ENCODE measurements at places on chromosomes 11 and 22.

GRCh38 chr22:43867839-43868635 lies 5.7 kb upstream of the SULT4A1 start:
- DNase-seq: no peak

DNA sequence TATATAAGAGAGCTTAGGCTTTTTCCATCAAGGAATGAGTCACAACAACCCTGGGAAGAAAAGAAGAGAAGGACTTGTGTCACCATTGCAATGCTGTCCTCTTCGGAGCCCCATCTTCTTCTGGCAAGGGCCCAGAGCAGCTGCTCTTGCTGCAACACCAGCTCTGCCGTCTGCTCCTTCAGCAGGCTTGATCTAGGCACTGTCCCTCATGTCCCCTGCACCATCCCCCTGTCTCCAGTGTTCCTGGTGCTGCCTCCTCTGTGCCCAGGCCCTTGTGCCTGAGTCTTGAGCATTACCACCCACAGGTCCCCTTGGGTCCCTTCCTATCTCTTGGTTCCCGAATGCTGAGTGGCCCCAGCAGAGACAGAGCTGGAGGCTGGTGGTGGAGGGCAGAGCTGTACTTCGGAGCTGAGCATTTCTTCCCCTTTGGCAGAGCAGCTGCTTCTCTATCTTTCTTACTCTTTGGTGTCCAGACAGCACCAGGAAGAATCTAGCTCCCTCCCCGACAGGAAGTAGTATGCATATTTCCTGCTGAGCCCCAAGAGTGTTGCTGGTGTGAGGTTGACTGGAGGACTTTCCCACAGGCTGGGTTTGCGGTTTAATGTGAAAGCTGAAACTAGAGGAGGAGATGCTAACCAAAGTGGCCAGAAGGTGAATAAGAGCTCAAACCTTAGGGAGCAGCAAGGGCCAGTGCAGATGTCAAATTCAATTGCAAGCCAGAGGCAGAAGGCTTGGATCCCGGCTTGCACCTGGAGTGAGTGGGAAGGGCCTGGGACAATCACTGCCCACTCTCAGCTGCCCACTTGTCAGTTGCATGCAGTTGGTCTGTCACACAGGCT lies 27.8 kb downstream of the WEE1 start:
- no peak for DNase-seq

GRCh38 chr11:125494974-125495725 lies 915 bp downstream of the FEZ1 start:
- no peak for DNase-seq

DNA sequence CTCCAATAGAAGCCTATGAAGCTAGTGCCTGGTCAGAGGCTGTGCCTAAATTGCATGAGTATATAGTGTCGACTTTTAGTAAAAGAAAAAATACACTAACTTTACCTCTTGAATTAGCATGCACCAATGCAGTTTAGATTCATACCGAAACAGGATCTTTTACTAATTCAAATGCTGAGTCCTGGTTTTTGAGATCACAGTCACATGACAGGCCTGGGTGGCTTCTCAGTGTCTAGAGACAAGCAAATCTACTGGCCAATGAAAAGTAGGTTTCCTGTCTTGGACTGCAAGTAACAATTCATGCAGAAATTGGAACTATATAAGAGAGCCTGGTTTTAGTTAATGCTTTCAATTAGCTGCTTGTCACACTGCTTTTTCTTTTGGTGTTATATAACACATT lies 7.2 kb downstream of the ARHGEF12 start:
- DNase-seq: no peak

GRCh38 chr11:14059491-14059890 lies 97.0 kb downstream of the SPON1 start:
- no peak for DNase-seq

GRCh38 chr11:133797554-133797953 lies 47.8 kb downstream of the SPATA19 start:
- DNase-seq: no peak

GRCh38 chr22:20292108-20292507 lies 24.0 kb upstream of the RTN4R start:
- DNase-seq: no peak

DNA sequence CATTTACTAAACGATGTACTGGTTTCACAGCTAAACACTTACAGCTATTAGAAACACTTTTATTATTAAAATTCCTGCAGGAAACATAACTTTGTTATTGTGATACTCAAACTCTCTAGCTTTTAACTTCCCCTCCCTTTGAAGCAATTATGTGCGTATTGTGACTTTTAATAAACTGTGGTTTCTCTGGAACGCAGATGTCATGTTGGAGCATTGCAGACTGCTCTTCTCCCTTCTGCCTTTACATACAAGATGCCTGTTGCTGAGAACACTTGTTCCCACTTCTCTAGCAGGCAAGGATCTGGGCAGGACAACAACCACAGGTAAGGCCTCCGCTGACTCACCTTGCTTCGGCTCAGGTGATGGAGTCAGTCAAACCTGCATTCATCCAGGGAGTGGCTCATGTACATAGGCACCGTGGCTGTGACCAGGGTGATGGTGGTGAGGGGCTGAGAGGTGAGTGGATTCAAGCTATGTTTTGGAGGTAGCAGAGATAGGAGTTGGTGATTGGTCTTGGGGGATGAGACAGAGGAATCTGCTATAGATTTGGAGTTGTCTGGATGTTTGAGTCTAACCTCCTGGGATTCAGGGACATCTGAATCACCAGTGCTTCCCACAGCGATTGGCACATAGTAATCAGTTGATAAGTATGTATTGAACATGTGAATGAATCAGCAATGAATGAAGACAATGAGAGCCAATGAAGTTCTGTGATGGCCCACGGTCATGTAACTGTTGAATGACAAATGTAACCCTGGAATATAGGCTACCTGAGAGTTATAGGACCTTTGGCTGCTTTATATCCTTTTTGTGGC lies 106.0 kb downstream of the ADAMTS15 start:
- DNase-seq: no peak

DNA sequence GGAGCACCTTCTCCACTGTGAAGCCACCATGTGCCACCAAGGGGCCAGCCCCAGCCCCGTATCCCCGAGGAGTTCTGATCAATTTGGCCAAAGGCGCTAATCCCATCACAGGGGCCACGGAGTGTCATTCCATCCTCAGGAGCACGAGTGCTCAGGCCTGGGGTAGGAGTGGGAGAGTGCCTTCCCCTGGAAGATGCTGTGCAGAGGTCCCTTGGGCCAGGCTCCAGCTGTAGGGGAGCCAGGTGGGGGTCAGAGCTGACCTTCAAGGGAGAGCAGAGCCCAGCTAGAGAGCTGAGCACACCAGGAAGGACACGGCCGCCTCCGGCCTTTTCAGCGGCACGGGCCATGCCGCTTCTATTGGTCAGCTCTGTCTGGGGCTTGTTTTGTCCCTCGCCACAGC lies 1459.9 kb downstream of the BRD1 start:
- no peak for DNase-seq

DNA sequence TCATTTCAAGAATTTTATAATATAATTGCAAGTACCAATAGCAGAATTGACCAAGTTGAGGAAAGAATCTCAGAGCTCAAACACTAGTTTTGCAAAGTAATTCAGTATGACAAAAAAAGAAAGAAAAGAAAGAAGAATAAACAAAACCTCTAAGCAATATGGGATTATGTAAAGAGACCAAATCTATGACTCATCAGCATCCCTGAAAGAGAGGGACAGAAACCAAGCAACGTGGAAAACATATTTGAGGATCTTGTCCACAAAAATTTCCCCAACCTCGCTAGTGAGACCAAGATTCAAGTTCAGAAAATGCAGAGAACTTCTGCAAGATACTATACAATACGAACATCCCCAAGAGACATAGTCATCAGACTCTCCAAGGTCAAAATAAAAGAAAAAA lies 203.7 kb upstream of the DDI1 start:
- DNase-seq: no peak

GRCh38 chr11:17381156-17381555 lies 7.3 kb downstream of the KCNJ11 start:
- no peak for DNase-seq

- no peak for DNase-seq
Observed at GRCh38 chr11:116558504-116559211, 214.1 kb downstream of the BUD13 start.

- no peak for DNase-seq
Observed at GRCh38 chr11:118217575-118217974, 7.2 kb downstream of the JAML start.

GRCh38 chr11:89516496-89516895 lies 25.3 kb upstream of the NOX4 start:
- no peak for DNase-seq

DNA sequence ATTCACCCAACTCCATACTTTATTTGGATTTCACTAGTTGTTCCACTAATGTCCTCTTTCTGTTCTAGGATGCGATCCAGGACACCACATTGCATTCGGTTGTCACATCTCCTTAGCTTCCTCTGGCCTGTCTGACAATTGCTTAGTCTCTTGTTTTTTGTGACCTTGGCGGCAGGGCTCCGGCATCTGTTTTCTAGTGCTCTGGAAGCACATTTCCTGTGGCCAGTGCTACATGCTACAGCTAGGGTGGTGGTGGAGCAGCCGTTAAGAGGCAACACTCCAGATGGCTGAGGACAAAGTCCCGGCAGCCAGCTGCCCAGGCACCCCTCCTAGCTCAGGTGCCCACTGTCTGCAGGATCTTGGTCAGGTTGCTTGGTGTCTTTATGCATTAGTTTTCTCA lies 6.8 kb downstream of the STX3 start:
- no peak for DNase-seq

- DNase-seq: no peak
Observed at GRCh38 chr22:30288419-30289140, 725 bp downstream of the CASTOR1 start.

GRCh38 chr11:70233511-70233934 lies 30.4 kb downstream of the FADD start:
- no peak for DNase-seq

DNA sequence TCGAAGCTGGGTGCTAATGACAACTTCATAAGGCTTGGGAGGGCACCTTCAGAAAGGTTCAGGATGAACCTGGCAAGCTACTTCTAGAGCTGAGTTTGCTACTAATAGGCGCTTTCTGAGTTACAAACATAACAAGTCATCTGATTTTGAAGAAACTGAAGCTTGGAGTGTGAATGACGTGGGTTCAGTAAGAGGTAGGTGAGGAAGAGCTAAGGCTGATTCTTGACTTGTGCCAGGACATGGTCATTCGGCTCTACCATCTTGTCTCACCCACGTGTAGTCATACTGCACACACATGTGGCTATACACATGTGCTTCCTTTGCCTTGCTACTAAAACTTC lies 56.4 kb downstream of the SWAP70 start:
- DNase-seq: no peak

- DNase-seq: no peak
Observed at GRCh38 chr11:12248330-12248729, 129.0 kb upstream of the PARVA start.

DNA sequence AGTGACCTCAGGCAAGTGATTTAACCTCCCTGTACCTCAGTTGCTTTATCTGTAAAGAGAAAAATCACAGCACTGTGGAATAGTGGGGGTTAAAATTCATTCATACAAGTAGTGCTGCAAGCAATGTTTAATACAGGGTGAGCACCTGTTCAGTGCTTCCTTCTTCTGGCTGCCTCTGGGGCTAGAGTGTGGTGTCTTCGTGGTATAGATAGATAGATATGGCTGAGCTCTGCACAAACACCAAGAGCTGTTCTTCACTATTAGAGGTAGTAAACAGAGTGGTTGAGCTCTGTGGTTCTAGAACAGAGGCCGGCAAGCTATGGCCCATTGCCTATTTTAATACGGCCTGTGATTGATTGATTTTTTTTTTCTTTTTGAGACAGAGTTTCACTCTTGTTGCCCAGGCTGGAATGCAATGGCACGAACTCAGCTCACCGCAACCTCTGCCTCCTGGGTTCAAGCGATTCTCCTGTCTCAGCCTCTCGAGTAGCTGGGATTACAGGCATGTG lies 32.9 kb downstream of the LIMK2 start:
- no peak for DNase-seq

GRCh38 chr11:76085270-76085669 lies 121.0 kb downstream of the WNT11 start:
- no peak for DNase-seq

GRCh38 chr11:118180300-118180703 lies 3.9 kb upstream of the SCN2B start:
- DNase-seq: no peak

DNA sequence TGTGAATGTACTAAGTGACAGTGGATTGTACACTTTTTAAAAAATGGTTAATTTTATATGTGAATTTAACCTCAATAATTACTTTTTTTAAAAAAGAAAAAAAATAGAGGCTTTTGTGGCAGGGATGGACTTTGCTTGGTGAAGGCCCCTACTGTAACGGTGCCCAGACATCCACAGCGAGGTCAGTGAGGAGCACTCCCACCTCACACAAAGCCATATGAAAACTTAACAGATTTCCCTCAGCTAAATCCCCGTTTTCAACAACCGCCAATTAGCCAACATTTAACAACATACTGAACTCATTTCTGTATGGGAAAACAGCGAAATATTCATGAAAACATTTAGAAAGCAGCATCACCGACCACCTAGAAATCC lies 642 bp upstream of the C11orf58 start:
- no peak for DNase-seq

GRCh38 chr11:116931206-116931953 lies 94.0 kb upstream of the APOA1 start:
- DNase-seq: no peak

DNA sequence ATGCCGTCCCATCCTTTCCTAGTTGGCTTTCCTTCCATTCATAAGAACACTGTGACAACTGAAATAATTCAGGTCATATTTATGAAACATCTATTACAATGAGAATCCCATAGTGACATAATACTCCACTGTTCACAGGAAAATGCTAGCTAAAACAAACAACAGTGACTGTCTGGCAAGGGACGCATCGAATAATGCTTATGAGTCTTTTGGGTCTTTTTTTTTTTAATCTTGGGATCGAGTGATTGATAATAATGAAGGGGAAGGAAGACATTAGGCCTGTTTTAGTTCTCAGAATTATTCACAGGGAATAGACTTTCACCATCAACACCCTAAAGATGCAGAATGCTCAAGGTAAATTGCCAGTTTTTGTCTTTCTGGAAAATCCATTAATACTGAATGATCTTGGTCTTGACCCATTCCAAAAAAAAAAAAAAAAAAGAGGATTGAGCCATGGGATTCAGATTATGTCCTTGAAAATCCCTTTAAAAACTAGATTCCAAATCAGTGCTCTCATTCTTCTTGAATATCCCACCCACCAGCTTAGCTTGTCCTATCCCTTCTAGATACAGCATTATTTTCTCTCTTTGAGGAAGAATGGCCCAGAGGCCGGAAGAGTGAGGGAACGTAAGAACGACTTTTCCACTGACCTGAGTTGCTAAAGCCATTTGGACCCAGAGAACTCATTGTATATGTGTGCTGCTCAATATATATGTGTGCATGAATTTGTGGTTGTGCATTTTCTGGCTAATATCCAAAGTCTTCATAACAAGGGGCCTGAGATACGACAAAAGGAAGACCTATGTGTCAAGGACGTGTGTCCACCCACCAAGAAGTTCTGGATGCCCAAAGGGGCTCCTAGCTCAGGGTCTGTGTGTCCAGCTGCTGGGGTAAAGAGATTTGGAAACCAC lies 35.2 kb upstream of the CREB3L1 start:
- DNase-seq: no peak

All from activated CD4-positive, CD25-positive, alpha-beta regulatory T cell treated with anti-CD3 and anti-CD28 coated beads, Interleukin-2, amount 50 U/mL, for 16 hours (primary cell).